ENCODE measurements at places on chromosomes 1 and 21.

DNA sequence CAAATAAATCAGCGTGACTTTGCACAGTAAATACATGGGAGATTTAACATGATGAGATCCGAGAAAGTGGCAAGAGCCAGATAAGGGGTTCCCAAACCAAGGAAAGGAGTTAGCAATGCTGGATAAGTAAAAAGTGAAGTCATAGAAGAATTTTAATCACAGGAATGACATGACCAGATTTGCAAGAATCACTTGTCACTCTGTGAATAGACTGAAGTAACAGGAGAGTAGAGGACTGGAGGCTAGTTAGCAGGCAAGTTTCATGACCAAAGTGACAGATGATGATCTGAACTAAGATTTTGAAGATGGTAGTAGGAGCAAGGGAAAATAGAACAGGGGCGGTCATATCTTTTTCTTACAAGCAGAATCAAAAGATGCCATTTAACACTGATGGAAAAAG, 8.4 kb downstream of the CFH start:
- no peak for DNase-seq

DNA sequence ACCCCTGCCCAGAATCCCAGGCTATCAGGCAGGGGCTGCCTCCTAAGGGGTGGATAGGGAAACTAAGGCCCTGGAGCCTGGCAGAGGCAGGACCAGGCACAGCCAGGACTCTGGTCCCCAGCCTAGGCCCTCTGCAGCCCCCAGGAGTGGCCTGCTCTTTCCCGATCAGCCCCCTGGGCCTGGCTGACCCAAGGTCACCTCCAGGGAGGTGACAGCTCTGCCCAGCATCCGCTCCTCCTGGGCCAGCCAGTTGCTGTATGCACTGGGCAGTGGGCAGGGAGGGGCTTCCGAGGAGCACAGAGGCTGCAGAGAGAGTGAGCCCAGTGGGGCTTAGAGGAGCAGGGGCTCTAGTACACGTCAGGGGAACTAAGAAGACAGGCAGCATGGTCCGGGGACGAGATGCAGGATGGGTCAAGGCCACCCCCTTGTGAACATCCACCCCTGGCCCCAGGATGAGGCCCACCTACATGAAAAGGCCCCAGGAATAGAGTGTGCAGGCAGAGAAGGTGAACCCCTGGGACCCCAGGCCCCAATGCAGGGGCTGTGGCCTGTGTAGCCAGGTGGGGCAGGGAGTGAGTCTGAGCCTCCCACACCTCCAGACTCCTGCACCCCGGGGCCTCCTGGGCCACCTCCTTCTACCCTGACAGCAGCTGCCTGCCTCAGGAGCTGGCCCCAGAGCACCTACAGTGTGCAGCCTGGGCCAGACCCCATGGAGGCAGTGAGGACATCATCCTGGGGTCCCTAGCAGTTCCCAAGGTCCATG, 32.8 kb downstream of the WNT9A start:
- no peak for DNase-seq

- DNase-seq, result no peak
Measured at GRCh38 chr1:165344198-165344597, 12.3 kb downstream of the LMX1A start.

GRCh38 chr1:229952670-229953520, 114.1 kb upstream of the GALNT2 start:
- no peak for DNase-seq

- no peak for DNase-seq
Measured at GRCh38 chr1:12542138-12542465, 75.9 kb downstream of the DHRS3 start.

- DNase-seq, result peak; percentile 60
Measured at GRCh38 chr1:165364568-165365133, 8.1 kb upstream of the LMX1A start.

DNA sequence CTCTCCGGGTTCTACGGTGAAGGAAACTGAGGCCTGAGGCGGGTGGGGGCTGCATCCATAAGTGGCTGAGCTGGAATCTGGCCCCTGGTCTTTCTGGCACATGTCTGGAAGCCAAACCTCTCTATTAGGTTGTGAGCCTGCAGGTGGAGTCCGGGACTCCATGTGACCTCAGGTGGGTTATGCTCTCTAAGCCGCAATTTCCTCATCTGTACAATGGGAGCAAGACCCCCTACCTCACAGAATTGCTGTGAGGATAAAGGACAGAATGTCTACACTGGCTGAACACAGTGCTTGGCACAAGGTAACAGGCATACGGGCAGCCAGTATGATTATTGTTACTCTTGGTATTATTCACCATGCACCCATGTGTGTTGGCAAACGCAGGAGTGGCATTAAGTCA, 6.7 kb downstream of the EPHA2 start:
- no peak for DNase-seq

DNA sequence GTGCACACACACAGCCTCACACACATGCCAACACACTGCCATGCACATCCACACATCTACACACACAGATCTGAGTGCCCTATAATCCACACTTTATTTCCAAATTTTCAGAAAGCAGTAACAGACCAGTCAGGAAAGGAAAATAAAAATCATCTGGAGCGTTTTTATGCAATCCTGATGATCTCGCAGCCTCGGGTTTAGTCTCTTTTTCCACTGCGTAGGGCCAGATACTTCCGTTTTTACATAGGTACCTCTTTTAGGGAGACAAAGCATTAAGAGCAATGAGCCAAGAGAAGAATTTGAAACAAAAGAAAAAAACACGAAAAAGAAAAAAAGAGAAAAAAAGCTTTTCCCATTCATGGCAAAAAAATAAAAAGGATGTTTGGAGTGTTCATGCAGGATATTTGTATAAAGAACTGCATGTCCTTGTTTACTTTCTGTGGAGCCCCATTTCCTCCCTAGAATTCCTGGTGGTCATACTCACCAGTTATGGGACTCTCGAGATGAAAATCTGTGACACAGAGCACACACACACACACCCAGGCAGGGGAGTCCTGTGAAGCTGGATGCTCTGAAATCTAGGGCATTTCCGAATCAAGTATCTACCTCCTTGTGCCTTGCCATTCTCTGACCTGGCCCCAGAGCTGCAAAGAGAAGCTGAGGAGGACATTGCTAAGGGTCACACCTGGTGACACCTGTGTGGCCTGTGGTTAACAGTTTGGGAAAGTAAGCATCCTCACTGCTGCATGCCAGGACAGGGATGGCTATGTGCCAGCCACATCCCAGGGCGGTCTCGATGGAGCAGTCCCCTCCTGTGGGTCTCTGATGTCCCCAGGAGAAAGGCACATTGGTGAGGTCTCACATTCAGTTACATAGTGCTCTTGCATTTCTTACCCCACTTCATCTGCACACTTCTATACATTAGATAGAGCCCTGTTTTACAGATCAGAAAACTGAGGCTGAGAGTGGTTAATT, 83.6 kb downstream of the RUNX1 start:
- DNase-seq, result no peak

DNA sequence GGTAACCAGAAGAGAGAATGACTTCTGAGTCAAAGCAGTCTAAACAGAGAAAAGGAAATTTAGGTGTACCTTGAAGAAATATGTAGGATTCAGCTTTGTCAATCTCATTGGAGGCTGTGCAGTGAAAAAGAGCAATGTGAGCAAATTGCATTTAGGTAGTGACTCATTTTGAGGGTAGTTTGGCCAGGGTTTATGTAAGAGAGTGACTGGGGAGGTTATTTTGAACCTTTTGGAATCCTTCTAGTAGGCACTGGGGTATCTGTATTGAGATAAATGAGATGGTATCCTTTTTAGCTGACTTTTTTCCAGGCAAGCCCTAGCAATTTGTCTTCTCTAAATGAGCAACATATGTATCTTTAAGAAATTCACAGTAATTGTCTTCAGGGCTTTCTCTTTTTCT, 95.9 kb downstream of the DISP1 start:
- DNase-seq, result no peak

DNA sequence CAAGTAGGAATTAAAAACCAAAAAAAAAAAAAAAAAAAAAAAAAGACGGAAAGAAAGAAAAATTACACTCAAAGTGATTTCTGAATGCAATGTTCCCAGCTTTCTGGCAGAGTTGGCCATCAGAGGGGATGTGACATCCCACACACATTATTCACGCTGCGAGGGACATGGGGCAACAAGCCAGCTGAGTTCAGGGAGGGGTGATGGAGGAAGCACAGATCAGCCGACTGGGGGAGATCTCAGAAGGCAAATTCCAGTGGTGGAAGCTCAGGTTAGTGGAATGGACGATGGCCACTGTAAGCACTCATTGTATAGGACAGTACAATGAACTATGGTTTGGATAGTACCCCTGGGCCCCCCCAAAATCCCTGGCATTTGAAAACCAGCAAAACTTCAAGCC, 311.9 kb downstream of the PCP4 start:
- DNase-seq, result no peak

- no peak for DNase-seq
Measured at GRCh38 chr1:170221031-170221430, 75.3 kb downstream of the NTMT2 start.

DNA sequence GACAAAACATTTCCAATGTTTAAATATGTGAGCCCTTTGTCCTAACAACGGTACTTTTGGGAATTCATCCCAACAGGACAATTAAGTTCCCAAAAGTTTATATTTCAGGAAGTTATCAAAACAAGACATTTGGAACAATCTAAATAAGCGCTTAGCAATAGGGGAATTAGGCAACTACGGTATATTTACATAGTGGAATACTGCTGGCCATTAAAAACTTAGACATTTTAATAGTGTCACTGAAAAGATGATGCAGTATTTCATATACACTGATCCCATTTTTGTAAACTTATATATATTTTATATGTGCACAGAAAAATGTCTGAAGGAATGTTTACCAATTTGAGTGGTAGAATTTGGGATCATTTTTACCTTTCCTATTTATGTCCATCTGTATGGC, 20.8 kb downstream of the UBR4 start:
- no peak for DNase-seq

- peak; percentile 21 for DNase-seq
Measured at GRCh38 chr21:43355925-43356289, 71.0 kb downstream of the SIK1 start.

DNA sequence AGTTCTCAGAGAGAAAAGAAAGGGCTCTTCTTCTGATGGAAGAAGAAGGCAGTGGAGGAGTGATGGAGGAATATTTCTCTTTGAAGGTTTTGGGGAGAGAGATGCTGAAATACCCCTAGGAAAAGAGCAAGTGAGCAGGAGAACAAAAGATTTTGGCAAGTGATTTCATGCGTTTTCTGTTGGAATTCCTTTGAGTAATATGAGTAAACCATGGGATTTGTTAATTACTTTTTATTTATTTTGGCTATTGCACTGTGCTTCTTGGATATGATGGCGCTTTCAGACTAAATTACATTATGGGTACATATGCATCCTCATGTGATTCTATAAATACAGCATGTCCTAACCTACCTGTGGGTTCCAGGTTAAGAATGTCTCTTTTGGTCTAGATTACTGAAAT, 210.1 kb upstream of the PTGFR start:
- DNase-seq, result no peak

GRCh38 chr1:29713857-29714256, 477.5 kb downstream of the PTPRU start:
- peak; percentile 3 for DNase-seq

DNA sequence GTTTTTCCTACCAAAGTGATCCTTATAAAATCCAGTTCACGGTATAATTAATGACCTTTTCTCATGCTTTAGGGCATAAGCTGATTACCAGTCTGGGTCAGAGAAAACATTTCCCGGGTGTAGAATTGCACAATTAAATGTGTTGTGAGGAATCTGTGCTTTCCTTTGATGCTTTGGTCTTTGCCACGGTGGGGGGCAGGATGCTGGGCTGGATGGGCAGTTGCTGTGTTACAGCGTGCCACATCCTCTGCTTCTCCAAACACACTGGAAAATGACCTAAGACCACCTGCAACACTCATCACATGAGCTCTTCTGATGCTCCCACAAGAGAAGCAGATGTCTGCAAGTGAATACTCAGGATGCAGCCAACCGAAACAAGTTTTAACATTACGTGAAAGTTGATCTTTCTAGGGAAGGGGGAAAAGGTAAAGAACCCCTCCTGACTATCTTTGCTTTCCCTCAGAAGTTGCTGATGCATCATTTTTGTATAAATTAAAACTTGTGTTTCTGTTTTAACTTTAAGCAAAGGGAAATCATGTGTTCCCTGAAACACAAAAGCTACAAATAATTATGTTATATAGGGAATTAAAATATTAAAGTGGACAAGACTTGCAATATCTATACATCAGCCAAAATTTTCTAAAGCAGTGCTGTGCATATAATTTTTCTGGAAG, 515.3 kb upstream of the NR5A2 start:
- no peak for DNase-seq

- peak; percentile 84 for DNase-seq
Measured at GRCh38 chr1:145960468-145961108, 2.8 kb upstream of the LIX1L start.

GRCh38 chr21:33660406-33660805, 18.1 kb downstream of the ITSN1 start:
- no peak for DNase-seq

- DNase-seq, result no peak
Measured at GRCh38 chr1:61230523-61230922, 148.2 kb downstream of the NFIA start.

DNA sequence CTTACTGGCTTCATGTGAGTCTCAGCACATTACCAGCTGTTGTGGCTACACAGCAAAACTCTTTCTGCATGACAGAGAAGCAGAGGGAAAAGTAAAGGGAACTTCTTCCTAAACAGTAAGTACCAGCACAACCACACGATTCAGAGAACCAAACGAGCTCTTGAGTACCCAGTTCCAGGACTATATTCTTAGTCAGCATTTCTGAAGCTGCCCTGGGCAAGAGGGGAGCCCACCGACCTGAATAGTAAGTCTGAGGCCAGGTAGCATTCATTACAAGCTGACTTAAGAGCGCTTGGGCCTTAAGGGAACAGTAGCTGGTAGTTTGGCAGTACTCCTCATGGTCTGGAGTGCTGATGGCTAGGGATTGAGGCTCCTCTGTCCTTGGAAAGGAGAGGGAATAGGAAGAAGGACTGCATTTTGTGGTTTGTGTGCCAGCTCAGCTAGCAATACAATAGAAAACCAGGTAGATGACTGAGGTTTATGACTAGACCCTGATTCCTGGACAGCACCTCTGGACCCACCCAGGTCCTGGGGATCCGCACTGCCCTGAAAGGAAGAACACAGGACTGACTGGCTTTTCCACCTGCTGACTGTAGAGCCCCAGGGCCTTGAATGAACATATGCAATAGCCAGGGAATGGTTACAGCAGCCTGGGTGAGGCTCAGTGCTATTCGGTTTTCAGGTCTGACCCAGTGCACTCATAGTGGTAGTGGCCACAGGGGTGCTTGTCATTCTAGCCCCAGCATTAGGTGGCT, 396.8 kb upstream of the PRMT6 start:
- DNase-seq, result no peak

GRCh38 chr1:108314815-108315214, 70.9 kb upstream of the NBPF4 start:
- DNase-seq, result no peak

GRCh38 chr1:209485167-209485566, 98.3 kb upstream of the CAMK1G start:
- peak; percentile 77 for DNase-seq

DNA sequence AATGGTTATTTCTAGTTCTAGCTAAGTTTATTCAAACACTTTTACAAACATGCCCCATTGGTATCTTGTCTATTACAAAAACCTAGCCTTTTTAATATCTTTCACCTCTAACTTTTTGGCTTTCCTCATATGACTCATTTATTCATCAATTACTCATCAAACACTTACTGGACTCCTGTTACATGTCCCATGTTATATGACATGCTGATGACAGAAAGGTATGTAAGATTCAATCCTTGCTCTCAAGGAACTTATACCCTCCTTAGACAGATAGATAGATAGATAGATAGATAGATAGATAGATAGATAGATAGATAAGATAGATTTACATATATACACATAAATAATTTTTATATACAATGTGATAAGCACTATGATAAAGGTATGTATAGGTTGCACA, 33.9 kb upstream of the INSL5 start:
- no peak for DNase-seq

- DNase-seq, result no peak
Measured at GRCh38 chr1:92031281-92032110, 1.7 kb downstream of the EPHX4 start.
